Adrenal gland (tissue), 19 donors: ENCODE measurements at places on chromosomes 5 and 9. TPM values are rescaled to one million over a fixed set of nuclear protein-coding genes. Genes with fewer than 3 reads are reported as not detected.
A peak's percentile ranks its signal among the peaks of the same experiment; 100 is the strongest.

GRCh38 chr5:105617436-105618215 lies 2053.1 kb downstream of the EFNA5 start:
- no peaks in the 10 kb centered on the region for H3K27me3 ChIP-seq
- H3K27ac ChIP-seq, result no peak overlapping the region
- no peak for DNase-seq
- H3K4me3 ChIP-seq, result no peak overlapping the region
- no peaks in the 10 kb centered on the region for H3K4me1 ChIP-seq

DNA sequence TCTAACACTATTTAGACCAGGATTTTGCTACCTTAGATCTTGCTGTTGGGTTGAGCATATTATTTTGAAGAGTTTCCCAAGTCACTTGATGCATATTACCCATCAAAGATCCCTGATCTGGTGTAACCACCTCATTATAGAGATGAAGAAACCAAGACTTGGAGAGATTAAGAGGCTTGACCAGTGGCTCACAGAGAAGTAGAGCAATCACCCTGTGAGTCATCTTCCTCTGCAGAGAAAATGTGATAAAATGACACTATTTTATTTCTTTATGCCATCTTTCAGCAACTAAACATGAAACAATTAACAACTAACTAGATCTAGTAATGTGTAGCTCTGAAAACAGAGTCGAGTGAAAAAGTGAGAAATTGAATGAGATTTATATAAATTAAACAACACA lies 76.1 kb downstream of the KIF4B start:
- H3K4me1 ChIP-seq, result no peaks in the 10 kb centered on the region
- no peak overlapping the region for H3K4me3 ChIP-seq
- H3K36me3 ChIP-seq, result no peaks in the 10 kb centered on the region
- DNase-seq, result no peak
- H3K27me3 ChIP-seq, result no peaks in the 10 kb centered on the region
- no peak overlapping the region for H3K27ac ChIP-seq

GRCh38 chr5:122076669-122077365 lies 1.2 kb downstream of the LOX start:
- DNase-seq, result peak; percentile 68
- H3K27ac ChIP-seq, result peak overlapping the region; percentile 79
- H3K36me3 ChIP-seq, result no peaks in the 10 kb centered on the region
- H3K27me3 ChIP-seq, result no peaks in the 10 kb centered on the region

DNA sequence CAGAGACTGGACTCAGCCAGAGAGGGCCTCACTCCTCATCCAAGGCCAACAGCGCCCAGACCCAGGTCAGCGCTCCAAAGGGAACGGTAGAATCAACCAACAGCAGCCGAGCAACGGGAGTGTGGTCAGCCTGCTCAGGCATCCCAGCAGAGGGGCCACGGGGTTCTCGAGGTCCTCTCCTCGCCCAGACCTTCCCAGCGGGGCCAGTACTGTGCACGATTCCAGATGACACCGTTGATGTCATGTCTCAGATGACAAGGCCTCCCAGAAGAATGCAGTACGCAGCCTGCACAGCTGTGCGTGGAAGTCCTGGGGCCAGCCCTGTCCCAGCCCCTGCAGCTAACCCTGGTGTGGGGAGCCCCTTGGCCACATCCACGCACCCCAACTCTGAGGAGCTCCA lies 141.0 kb upstream of the PPP1R26 start:
- H3K4me1 ChIP-seq, result no peaks in the 10 kb centered on the region
- H3K36me3 ChIP-seq, result no peaks in the 10 kb centered on the region
- no peak for DNase-seq
- no peak overlapping the region for H3K27ac ChIP-seq

GRCh38 chr5:143696921-143697320 lies 115.0 kb upstream of the HMHB1 start:
- no peaks in the 10 kb centered on the region for H3K27me3 ChIP-seq
- no peaks in the 10 kb centered on the region for H3K36me3 ChIP-seq
- H3K27ac ChIP-seq, result no peak overlapping the region
- H3K4me3 ChIP-seq, result no peak overlapping the region
- no peaks in the 10 kb centered on the region for H3K4me1 ChIP-seq

DNA sequence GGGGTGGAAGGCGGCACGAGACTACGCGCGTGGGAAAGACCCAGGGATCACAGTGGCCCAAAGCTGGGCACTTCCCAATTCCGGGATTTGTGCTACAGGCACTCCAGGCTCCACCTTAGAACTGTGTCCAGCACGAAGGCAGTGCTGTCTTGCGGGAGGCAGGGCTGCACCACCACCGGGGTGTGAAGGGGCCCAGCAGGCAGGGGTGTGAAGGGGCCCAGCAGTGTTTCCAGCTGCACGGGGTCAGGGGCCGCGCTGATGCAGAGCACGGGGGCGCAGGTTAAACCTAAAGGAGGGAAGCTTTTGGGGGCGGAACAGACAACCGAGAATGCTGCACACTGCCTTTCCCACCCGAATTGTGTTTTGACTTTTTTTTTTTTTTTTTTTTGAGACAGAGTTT lies 1.1 kb upstream of the PDCD6 start:
- no peak for DNase-seq
- peak overlapping the region; percentile 85 for H3K27ac ChIP-seq
- H3K4me1 ChIP-seq, result no peaks in the 10 kb centered on the region
- no peaks in the 10 kb centered on the region for H3K27me3 ChIP-seq

GRCh38 chr5:94184870-94185269 lies 433.5 kb downstream of the KIAA0825 start:
- H3K27me3 ChIP-seq, result no peaks in the 10 kb centered on the region
- H3K4me1 ChIP-seq, result no peaks in the 10 kb centered on the region
- no peak overlapping the region for H3K27ac ChIP-seq
- no peak overlapping the region for H3K4me3 ChIP-seq

GRCh38 chr5:120436996-120437395 lies 27.1 kb upstream of the PRR16 start:
- H3K36me3 ChIP-seq, result no peaks in the 10 kb centered on the region
- H3K4me1 ChIP-seq, result no peaks in the 10 kb centered on the region
- no peaks in the 10 kb centered on the region for H3K27me3 ChIP-seq
- no peak overlapping the region for H3K4me3 ChIP-seq
- no peak for DNase-seq

DNA sequence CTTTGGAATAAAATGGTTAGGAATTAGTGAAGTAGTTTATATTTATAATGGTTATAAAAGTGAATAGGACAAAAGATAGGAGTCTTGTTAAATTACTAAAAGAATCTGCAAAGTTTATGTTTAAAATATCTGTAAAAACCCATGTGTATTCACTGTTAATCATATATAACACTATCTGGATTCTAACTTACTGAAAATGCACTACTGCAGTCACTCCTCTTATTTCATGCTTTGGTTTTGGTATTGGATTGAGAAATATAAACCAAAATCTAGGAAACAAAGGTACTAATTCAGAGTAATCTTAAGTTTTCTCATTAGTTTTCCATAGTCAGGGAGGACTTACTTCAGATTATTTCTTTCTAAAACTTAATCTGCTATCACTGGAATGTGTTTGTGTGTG lies 49.5 kb downstream of the ST8SIA4 start:
- H3K4me3 ChIP-seq, result no peak overlapping the region
- no peak for DNase-seq
- no peaks in the 10 kb centered on the region for H3K4me1 ChIP-seq
- no peaks in the 10 kb centered on the region for H3K36me3 ChIP-seq
- no peak overlapping the region for H3K27ac ChIP-seq
- no peaks in the 10 kb centered on the region for H3K27me3 ChIP-seq

DNA sequence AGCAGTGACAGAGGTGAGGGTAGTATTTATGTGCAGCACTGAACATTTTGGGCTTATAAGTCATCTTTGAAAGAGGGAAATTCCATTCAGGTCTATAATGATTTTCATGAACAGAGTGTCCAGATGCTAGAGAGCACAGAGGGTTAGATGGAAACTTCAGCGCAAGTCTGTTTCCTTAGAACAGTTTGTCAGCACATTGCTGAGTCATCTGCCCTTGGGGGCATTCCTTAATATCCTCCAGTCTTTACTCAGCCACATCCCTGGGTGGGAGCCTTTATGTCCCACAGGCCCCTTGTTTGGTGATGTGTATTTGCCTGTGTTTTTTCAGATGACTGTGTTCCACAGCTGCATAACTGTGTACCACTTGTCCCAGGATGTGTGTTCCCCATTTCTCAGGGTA lies 138.5 kb upstream of the S1PR3 start:
- H3K4me1 ChIP-seq, result peaks cover 4% of the 10 kb centered on the region
- H3K4me3 ChIP-seq, result no peak overlapping the region
- DNase-seq, result no peak
- H3K27me3 ChIP-seq, result no peaks in the 10 kb centered on the region

GRCh38 chr5:157828944-157829639 lies 29.9 kb downstream of the CLINT1 start:
- H3K4me1 ChIP-seq, result peaks cover 37% of the 10 kb centered on the region
- no peak for DNase-seq
- H3K27me3 ChIP-seq, result no peaks in the 10 kb centered on the region
- H3K4me3 ChIP-seq, result no peak overlapping the region

GRCh38 chr5:149205625-149206523 lies 64.6 kb downstream of the ABLIM3 start:
- no peak overlapping the region for H3K4me3 ChIP-seq
- H3K27ac ChIP-seq, result peak overlapping the region; percentile 38
- peaks cover 4% of the 10 kb centered on the region for H3K4me1 ChIP-seq

- no peaks in the 10 kb centered on the region for H3K27me3 ChIP-seq
- no peak for DNase-seq
- H3K4me1 ChIP-seq, result no peaks in the 10 kb centered on the region
- no peak overlapping the region for H3K4me3 ChIP-seq
- H3K36me3 ChIP-seq, result no peaks in the 10 kb centered on the region
Measured at GRCh38 chr9:89764217-89764616, 159.4 kb downstream of the GADD45G start.

DNA sequence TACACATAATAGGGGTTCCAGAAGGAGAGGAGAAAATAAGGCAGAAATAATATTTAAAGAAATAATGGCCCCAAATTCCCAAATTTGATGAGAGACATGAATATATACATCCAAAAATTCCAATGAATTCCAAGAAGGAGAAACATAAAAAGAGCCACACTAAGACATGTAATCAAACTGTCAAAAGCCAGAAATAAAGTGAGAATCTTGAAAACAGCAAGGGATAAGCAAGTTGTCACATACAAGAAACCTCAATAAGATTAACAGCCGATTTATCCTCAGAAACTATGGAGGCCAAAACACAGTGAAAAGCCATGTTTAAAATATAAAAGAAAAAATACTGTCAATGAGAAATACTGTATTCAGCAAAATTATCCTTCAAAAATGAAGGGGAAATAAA lies 14.5 kb downstream of the CATSPER3 start:
- no peaks in the 10 kb centered on the region for H3K36me3 ChIP-seq
- H3K4me1 ChIP-seq, result no peaks in the 10 kb centered on the region
- no peak overlapping the region for H3K4me3 ChIP-seq
- H3K27ac ChIP-seq, result no peak overlapping the region
- H3K27me3 ChIP-seq, result no peaks in the 10 kb centered on the region

DNA sequence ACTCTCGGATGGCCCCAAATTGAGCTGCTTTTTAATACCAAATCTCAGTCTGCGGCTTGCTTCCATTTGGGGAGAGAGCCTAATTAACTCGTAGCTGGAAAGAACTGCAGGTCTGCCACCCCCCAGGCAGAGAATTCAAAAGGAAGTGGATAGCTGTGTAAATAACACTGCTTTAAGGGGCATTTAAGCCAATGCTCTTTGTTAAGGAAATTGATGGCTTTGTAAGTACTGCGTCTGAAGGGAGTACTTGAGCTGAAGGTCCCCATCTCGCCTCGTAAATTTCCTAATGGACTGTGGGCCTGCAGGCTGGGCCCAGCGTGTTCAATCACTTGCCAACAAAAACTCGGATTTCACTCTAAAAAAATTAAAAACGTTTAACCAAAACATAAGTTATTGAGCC lies 132.7 kb downstream of the PAPPA start:
- no peak overlapping the region for H3K27ac ChIP-seq
- H3K36me3 ChIP-seq, result no peaks in the 10 kb centered on the region
- H3K4me1 ChIP-seq, result no peaks in the 10 kb centered on the region
- DNase-seq, result no peak
- no peaks in the 10 kb centered on the region for H3K27me3 ChIP-seq

GRCh38 chr5:168304349-168304748 lies 12.9 kb downstream of the WWC1 start:
- H3K4me3 ChIP-seq, result no peak overlapping the region
- no peaks in the 10 kb centered on the region for H3K36me3 ChIP-seq
- H3K27me3 ChIP-seq, result no peaks in the 10 kb centered on the region
- no peak for DNase-seq

GRCh38 chr9:95385521-95385920 lies 68.0 kb upstream of the FANCC start:
- no peak overlapping the region for H3K4me3 ChIP-seq
- DNase-seq, result no peak
- no peak overlapping the region for H3K27ac ChIP-seq
- H3K36me3 ChIP-seq, result no peaks in the 10 kb centered on the region
- H3K4me1 ChIP-seq, result peaks cover 6% of the 10 kb centered on the region
- H3K27me3 ChIP-seq, result no peaks in the 10 kb centered on the region

GRCh38 chr9:87671925-87672324 lies 54.0 kb upstream of the CTSL start:
- H3K27ac ChIP-seq, result no peak overlapping the region
- H3K27me3 ChIP-seq, result no peaks in the 10 kb centered on the region
- DNase-seq, result no peak
- H3K4me3 ChIP-seq, result no peak overlapping the region
- no peaks in the 10 kb centered on the region for H3K36me3 ChIP-seq
- no peaks in the 10 kb centered on the region for H3K4me1 ChIP-seq

DNA sequence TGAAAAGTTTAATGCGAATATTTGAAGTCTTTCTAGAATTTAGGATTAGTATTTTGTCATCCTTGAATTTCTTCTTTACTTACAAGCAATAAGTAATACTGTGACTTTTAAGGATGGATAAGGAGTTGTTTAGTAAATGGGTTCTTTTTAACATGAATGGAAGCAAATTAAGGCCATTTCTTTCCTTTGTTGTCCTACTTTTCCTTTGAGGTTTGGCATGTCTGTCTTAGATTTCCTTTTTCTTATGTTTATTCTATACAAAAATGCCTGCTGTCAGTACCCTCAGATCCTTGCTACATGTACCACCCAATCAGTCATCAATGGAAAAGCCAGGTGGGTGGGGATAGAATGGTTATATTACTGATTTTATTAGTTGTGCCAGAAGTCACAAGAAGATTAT lies 10.2 kb downstream of the STX17 start:
- no peak overlapping the region for H3K27ac ChIP-seq
- H3K4me1 ChIP-seq, result no peaks in the 10 kb centered on the region
- no peaks in the 10 kb centered on the region for H3K27me3 ChIP-seq
- peaks cover 29% of the 10 kb centered on the region for H3K36me3 ChIP-seq
- no peak for DNase-seq

PLPPR1 gene
- 0.08 TPM for polyA plus RNA-seq

ARID3C gene
- not detected for polyA plus RNA-seq

PCDHGB5 gene
- polyA plus RNA-seq, result 0.40 TPM

ADAMTS19 gene
- 0.46 TPM for polyA plus RNA-seq

UBE2QL1 gene
- 1.1 TPM for polyA plus RNA-seq

OR13D1 gene
- polyA plus RNA-seq, result not detected

TRPM3 gene
- 0.48 TPM for polyA plus RNA-seq

DMRT3 gene
- polyA plus RNA-seq, result not detected

COL15A1 gene
- 61.2 TPM for polyA plus RNA-seq

GKAP1 gene
- 24.2 TPM for polyA plus RNA-seq

OR1J1 gene
- not detected for polyA plus RNA-seq

SHISAL2B gene
- not detected for polyA plus RNA-seq

C5orf22 gene
- polyA plus RNA-seq, result 3.8 TPM
